ENCODE measurements at places on chromosomes 1 and 21. TPM values are rescaled to one million over a fixed set of nuclear protein-coding genes. Genes with fewer than 3 reads are reported as not detected.

The SLC2A5 gene
- total RNA-seq: 0.50 TPM

The C1QB gene
- not detected for total RNA-seq

The PKP1 gene
- total RNA-seq: 0.03 TPM

The LINGO4 gene
- total RNA-seq: not detected

The SRGAP2B gene
- 12.7 TPM for total RNA-seq

The KRTAP20-4 gene
- not detected for total RNA-seq

The ETNK2 gene
- total RNA-seq: 17.6 TPM
